Esophagus squamous epithelium (tissue), 5 donors: ENCODE measurements at places on chromosomes 3 and 15. TPM values are rescaled to one million over a fixed set of nuclear protein-coding genes. Genes with fewer than 3 reads are reported as not detected.

GRCh38 chr3:43882976-43883680, 192.4 kb downstream of the ABHD5 start:
- H3K4me1 ChIP-seq, result no peaks in the 10 kb centered on the region
- H3K36me3 ChIP-seq, result no peaks in the 10 kb centered on the region
- no peaks in the 10 kb centered on the region for H3K27me3 ChIP-seq
- no peak overlapping the region for H3K27ac ChIP-seq
- DNase-seq, result no peak

- H3K36me3 ChIP-seq, result no peaks in the 10 kb centered on the region
- H3K4me3 ChIP-seq, result no peak overlapping the region
- no peaks in the 10 kb centered on the region for H3K4me1 ChIP-seq
- no peak for DNase-seq
- no peaks in the 10 kb centered on the region for H3K27me3 ChIP-seq
Observed at GRCh38 chr3:105490045-105490444, 123.3 kb downstream of the ALCAM start.

- H3K36me3 ChIP-seq, result no peaks in the 10 kb centered on the region
- no peak overlapping the region for H3K27ac ChIP-seq
- DNase-seq, result no peak
- no peak overlapping the region for H3K4me3 ChIP-seq
Observed at GRCh38 chr3:157832588-157832987, 273.6 kb downstream of the SHOX2 start.

DNA sequence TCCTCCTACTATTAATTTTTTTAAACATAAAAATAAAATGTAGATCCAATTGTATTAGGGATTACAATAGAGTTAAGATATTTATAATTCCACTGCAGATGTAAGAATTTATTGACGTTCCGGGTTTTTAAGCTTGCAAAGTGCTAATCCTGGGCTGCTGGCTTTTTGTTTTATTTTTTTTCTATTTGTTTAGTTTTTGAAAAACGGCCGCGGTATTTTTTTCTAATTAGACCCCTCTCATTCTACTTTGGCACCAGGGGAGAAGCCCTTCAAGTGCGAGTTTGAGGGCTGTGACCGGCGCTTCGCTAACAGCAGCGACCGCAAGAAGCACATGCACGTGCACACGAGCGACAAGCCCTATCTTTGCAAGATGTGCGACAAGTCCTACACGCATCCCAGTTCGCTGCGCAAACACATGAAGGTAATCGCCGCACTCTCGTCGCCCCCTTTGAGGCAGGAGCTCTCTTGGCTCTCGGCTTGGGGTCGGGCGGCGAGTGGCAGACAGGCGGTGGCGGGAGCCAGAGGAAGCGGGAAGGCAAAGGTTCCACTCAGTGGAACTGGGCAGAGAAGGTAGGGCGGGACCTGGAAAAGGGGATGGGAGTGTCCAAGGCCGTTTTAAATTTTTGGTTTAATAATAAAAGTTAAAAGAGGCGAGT, 3.2 kb downstream of the ZIC1 start:
- peaks cover 18% of the 10 kb centered on the region for H3K4me1 ChIP-seq
- H3K4me3 ChIP-seq, result no peak overlapping the region
- no peak for DNase-seq

DNA sequence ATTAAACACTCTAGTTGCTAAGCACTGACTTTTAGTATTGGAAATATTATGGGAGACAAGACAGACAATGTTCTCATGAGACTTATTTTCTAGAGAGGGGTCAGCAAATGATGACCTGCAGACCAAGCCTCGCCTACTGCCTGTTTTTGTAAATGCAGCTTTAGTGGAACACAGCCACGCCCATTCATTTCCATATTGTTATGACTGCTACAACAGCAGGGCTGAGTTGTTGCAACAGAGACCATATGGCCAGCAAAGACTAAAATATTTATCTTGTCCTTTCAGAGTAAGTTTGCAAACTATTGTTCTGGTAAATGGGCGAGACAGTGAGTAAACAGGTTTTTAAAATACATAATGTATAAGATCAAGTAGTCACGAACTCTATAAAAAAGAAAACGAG, 570.2 kb downstream of the NTRK3 start:
- H3K27ac ChIP-seq, result no peak overlapping the region
- H3K27me3 ChIP-seq, result no peaks in the 10 kb centered on the region
- DNase-seq, result no peak
- no peaks in the 10 kb centered on the region for H3K36me3 ChIP-seq
- no peak overlapping the region for H3K4me3 ChIP-seq

GRCh38 chr3:98568402-98568801, 25.0 kb downstream of the CPOX start:
- no peak for DNase-seq
- H3K4me3 ChIP-seq, result no peak overlapping the region
- no peaks in the 10 kb centered on the region for H3K27me3 ChIP-seq

DNA sequence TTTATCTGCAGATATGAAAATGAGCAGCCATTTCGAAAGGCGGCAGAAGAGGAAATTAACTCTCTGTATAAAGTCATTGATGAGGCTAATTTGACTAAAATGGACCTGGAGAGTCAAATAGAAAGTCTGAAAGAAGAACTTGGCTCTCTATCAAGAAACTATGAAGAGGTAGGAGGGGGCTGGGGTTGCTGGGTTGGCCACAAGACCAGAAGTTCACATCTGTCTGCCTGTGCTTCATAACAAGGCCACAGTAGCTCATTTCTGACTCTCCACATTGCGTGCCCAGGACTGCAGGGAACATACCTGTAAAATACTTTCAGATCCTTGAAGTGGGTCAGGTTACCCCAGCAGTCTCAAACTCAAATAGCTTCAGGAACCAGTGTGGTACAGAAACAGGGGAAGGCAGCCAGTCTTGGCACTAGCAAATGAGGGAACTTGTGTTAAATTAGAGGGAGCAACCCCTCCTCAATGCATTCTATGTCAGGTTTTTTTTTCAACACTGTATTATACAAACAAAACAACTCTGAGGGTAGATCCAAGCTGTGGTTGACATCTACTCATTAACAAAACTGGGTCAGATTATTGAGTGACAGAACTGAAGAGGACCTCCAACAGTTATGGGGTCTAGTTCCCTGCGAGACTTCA, 48.7 kb downstream of the BFSP2 start:
- H3K27ac ChIP-seq, result no peak overlapping the region
- H3K27me3 ChIP-seq, result no peaks in the 10 kb centered on the region
- no peak overlapping the region for H3K4me3 ChIP-seq
- DNase-seq, result no peak

Gene FBN1
- 3.9 TPM for total RNA-seq

GRCh38 chr15:75577401-75578172, 1.5 kb downstream of the PTPN9 start:
- H3K4me3 ChIP-seq, result peak overlapping the region; percentile 98
- H3K4me1 ChIP-seq, result peaks cover 26% of the 10 kb centered on the region
